Urothelium cell line (cell line): ENCODE measurements at places on chromosomes 12 and 14.

GRCh38 chr12:106645465-106646330, 62.9 kb downstream of the RFX4 start:
- DNase-seq: no peak

- no peak for DNase-seq
Measured at GRCh38 chr12:29961231-29961630, 177.5 kb upstream of the TMTC1 start.

- DNase-seq: peak; percentile 71
Measured at GRCh38 chr12:26434299-26435068, 239.1 kb downstream of the SSPN start.

GRCh38 chr12:116130431-116130830, 147.1 kb downstream of the MED13L start:
- no peak for DNase-seq

- no peak for DNase-seq
Measured at GRCh38 chr12:25793196-25793595, 165.3 kb upstream of the RASSF8 start.

DNA sequence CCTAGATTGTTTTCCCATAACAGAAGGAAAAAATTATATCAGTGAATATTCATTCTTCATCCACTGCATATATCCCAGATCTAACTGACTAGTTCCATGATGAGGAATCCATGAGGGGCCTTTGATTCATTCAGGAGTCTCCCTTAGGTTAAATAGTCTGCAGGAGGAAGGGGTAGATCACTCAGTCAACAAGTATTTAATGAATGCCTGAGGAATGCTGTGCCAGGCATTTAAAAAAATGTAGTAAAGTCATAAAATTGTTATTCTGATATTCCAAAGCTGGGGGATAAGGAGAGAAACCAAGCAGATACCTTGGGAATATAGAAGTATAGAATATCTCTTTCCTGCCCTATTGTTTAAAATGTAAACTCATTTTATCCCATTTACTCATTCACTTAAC, 216.2 kb upstream of the CAND1 start:
- no peak for DNase-seq

DNA sequence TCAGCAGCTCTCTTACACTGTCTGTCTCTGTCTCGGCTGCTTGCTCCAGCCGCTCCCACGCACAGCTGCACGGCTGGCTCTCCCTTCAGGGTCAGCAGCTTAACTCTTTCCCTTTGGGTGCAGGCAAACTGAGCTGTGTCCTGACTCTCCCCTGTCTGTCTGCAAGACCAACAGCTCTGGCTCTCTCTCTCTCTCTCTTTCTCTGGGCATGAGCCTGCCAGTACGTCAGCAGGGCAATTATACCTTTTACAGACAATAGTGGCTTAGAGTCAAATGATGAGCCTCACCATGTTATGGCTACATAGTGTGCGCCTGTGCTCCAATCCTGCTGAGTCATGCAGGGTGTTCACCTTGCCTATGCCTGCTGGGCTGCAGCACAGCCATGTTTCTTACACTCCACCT, 120.5 kb upstream of the DDHD1 start:
- no peak for DNase-seq

DNA sequence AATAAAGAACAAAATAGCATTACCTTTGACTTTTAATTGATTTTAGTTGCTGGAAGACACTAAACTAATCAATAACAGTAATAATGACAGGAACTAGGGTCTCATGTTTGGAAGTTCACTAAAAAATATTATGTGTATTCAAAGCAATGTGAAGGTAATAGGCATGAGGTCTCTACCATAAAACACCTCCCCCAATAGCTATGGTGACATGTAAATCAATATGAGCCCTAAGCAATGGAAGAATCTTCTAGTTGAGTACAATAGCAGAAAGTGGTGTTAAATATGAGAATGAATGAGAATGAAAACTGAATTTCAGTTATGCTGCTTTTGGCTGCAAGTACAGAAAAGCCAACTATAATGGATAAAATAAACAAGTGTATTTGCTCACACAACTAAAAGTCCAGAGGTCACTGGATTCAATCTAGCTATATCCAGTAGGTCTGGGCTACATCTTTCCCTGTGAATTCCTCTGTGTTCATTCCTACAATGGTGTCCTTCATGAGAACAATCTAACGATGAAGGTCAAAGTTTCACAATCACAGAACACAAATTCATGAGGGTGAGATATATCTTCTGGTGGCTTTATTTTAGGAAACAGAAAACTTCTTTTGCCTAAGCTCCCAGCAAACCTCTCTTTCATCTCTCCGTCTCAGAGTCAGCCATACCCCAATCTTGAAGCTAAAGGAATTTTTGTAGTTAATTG, 728.0 kb downstream of the FSCB start:
- DNase-seq: no peak

GRCh38 chr14:54337314-54337713, 59.5 kb upstream of the CDKN3 start:
- DNase-seq: no peak

DNA sequence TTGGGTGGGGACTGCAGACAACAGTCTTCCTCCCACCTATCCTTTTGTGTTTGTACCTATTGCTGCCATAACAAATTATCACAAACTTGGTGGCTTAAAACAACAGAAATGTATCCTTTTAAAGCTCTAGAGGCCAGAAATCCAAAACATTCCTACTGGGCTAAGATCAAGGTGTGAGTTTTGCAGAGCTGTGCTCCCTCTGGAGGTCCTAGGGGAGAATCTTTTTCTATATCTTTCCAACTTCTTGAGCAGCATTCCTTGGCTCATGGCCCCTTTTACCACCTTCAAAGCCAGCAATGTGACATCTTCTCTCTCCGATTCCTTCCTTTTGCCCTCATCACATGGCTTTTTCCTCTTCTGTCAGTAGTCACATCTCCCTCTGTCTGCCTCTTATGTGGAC, 190.6 kb downstream of the TTC8 start:
- no peak for DNase-seq

DNA sequence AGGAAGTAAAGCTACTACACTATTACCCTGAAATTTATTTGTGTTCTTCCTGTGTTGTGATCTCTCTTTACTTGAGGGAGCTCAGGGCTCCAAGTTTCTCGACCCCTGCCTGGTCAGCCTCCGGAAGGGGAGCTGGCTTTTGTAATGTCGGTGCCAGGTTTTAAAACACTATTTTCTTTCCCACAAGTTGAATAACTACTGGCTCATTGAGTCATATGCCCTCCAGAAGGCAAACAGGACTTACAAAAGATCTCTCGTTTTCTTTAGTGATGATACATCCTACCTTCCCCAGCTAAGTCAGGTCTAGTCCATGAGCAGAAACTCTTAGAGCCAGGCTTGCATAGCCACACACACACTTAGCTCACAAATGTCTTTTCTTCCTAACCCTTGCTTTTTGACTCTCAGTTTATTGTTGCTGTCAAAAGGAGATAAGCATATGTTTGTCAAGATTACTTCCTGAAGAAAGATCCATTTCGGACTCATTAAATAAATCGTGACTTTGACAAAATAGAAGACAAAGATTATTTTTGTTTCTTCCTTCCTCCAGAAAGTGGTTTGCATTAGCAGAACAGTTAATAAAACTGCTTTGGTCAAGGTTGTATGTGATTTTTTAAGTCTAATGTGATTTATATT, 209.8 kb upstream of the FLRT2 start:
- no peak for DNase-seq

DNA sequence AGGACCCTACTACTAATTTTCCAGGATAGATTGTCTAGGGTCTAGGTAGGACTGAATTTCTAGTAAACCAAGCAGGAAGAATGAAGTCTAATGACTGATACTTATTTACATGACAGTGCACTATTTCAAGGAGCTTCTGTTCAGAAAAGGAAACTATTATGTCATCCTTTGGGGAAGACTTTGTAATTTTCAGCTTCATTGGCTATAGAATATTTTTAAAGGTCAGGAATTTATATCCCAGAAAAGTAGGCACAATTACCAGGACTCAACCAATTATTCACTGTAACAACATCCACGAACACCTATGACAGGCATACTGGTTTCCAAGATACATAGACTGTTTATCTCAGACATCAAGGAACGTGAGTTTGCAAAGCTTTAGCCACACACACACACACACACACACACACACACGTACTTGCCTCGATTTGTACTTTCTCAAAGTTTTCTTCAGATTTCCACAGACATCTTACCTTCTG, 23.2 kb downstream of the OR6S1 start:
- DNase-seq: no peak

DNA sequence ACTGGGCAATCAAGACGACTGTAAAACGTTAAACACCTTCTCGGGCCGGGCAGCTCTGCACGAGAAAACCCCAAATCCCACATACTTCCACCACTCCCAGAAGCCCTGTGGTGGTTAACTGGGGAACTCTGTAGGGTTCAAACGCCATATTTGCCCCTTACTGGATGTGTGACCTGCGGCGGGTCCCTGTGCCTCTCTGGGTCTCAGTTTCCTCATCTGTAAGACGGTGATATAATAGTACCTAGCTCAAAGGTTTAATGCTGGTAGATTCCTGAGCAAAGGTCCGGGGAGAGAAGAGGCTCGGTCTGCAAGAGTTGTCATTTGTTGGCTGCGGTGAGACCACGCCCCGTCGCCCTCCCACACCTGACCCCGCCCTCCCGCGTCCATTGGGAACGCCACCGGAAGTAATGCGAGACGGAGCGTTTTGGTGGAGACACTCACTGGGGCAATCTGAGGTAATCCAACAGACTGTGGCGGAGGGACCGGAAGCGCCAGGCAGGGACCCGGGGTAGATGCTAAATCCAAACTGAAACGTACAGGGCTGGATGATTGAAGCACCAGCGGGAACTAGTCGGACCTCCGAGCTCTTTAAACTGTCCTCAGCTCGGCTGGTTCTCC, 661 bp upstream of the OGFOD2 start:
- DNase-seq: peak; percentile 93

GRCh38 chr12:94553130-94553519, 93.5 kb upstream of the CEP83 start:
- peak; percentile 47 for DNase-seq

- DNase-seq: no peak
Measured at GRCh38 chr12:48776956-48777355, 11.9 kb downstream of the ADCY6 start.

DNA sequence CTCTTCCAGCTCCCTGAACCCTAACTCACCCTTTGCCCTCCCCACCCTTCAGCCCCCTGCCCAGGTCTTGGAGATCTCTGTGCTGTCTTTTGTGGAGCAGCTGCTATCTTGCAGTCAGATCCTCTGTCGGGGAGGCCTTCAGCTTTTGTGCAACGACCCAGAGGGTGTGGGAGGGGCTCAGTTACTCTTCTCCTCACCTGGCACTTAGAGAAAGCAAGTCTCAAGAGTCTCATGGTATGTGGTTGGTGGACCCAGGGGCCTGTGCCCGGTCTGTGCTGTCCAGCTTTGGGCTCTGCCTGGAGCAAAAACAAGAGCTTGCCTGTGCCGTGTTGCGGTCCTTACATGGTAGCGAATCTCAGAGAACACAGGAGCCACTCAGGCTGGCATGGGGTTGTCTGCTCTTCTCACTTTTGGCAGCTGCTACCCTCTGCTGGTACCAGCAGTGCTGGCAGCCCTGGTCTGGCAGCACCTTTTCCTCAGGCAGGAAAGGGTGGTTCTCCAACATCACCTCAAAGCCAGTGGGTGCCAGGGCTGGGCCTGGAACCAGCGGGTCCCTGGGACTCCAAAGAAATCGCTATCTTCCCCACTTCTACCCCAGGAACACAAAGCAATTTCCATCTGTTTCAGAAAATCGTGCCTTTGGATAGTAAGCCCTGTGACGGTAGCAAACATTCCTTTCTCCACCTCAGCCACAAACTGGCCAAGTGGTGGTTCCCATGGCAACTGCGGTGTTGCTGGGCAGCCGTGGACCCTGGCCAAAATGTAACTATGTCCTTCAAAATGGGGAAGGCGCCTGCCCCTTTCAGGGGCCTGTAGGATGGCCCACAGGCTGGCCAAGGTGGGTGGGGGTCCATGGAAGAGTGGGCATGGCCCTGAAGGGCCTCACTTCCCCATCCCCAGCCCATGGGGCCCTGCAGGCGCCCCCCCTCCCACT, 90.0 kb downstream of the RIN3 start:
- DNase-seq: peak; percentile 58

GRCh38 chr12:26696613-26697092, 136.3 kb downstream of the ITPR2 start:
- no peak for DNase-seq

DNA sequence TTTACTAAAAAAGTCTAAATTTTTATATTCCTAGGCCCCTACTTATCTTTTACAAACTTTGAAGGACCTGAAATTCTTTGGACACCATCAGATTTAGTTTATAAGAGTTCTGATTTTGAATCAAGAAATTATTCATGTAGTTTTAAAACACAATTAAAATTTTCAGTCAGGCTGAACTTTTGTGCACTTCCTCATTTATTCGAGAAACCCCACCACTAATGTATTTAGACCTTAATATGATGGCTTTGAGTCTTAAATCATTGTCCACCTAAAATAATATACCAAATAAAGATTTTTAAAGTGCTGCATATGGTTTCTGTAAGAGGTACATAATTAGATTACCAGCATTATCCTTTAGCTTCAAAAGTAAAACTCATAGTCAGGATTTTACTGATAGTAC, 103.4 kb downstream of the PAWR start:
- no peak for DNase-seq

DNA sequence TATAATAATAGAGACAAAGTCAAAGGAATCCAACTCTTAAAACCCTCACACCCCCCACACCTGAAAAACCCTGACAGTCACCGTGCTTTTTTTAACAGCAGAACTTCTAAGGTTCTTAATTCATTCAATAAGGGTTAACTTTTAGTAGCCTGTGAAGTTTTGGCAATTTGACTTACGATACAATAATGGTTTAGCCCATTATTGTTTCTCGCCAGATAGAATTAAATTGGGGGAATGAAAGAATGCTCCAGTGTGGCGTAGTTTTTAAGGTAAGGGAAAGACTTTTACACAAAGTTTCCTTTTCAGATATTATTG, 604 bp upstream of the MAGOHB start:
- DNase-seq: no peak

DNA sequence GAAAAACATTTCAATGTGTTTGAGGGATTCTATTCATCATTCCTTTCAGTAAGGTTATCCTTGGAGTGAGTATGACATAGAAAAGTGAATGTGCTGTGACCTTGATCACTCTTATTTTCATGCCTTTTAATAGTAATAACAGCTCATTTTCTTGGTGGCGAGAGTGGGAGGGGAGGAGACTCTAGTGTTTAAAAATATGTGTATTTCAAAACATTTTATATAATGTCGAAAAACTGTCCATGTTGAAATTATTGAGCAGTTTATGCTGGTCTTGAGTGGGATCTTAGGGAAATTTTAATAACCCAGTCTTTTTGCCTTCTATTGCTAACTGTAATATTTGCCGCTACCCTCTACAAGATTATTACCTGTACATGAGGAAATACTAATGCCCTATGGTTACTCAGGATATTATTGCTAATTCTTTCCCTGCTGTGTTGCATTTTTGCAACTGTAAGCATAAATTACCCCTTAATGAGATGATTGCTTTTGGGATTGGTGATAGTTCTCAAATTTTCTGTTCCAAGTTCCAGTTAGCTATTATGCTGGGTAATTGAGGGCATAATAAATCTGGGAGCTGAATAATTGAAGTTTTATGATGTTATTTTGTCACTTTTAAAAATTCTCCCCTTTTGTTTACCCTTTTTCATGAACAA, 21.9 kb downstream of the ATF7IP start:
- no peak for DNase-seq
